ENCODE measurements at places on chromosomes 13 and 19. TPM values are rescaled to one million over a fixed set of nuclear protein-coding genes. Genes with fewer than 3 reads are reported as not detected.

GRCh38 chr13:23563085-23563845 is 6.9 kb upstream of the TNFRSF19 start:
- no peak for DNase-seq

GRCh38 chr19:13817615-13818371 is 22.6 kb downstream of the ZSWIM4 start:
- DNase-seq = no peak

LYL1 gene
- total RNA-seq = 4.8 TPM

THSD8 gene
- total RNA-seq = not detected

- no peak for DNase-seq
These were observed 279.5 kb upstream of the PCDH20 start for GRCh38 chr13:61695147-61695546.

DNA sequence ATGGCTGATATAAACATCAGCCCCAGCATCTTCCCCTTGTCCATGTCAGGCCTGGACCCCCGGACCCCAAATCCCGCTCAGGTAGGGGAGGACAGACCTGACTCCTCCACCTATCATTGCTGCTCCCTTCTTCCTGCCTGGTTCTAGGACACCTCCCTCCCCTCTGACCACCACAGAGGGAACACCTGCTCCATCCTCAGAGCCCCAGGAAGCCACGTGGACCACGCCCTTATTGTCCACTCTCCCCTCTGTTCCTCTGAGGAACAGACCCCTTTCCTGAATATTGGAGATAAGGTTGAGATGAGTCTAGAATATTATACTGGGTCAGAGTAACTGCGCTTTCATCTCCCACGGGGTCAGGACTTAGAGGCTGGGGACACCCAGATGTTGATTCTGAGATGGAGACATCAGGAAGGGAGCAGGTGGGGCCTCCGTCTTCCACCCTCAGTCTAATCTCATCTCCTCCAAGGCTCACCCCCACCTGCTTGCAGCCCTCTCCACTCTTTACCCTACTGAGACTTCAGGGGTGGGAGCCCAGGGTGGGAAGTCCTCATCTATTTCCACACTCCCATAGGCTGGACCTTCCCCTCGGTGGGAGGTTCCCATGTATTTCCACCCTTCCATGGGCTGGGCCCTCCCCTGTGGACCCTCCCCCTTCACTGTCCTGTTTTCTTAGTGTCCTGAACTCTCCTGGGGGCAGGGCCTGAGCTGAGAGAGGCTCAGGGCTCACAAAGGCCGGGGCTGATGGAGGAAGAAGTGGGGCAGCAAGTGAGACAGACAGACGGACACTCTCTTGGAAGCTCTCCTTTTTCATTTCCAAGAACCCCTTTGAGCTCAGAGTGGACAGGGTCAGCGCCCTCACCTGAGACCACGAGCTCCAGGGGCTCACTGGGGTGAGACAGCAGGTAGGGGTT is 2.7 kb downstream of the LILRA4 start:
- DNase-seq = no peak

- DNase-seq = no peak
These were observed 61.1 kb downstream of the SACS start for GRCh38 chr13:23372264-23372906.

DNA sequence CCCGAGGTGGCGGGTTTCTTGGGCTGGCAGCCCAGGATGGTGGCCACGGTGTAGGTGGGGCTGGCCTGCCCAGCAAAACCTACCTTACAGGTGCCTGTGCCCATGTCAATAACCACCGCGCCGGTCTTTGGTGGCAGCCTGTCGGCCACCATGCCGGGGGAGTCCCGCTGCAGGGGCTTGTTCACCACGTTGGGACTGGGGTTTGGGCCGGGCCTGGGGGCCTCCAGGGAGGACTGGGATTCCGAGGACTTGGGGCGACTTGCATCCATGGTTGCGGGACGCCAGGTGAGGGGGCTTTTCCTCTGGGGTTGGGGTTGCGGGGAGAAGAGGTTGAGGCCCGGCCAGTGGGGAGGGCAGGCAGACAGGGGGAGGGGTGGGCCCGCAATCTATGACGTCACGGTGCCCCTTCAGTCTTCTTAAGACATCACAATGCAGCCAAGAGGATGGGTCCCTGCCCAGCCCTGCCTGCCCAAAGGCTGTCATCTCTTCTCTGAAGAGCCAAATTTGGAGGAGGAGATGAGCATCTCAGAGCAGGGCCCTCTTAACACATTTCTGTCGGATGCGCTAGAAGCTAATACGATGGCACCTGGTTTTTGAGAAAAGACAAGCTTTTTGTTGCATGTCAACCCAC is at the start of gene ACTL9:
ACTL9 (minus strand) TSS at position 363 of the 631 bp plus-strand sequence; CDS start at position 269, 94 bp downstream.
- DNase-seq = no peak

IRS2 gene
- total RNA-seq = 6.5 TPM

RNF225 gene
- total RNA-seq = not detected

- no peak for DNase-seq
These were observed 21.1 kb upstream of the NDUFS7 start for GRCh38 chr19:1362387-1363257.

SYT3 gene
- total RNA-seq = 0.16 TPM

MUC16 gene
- total RNA-seq = under 0.01 TPM

- no peak for DNase-seq
These were observed 141.9 kb upstream of the SPACA7 start for GRCh38 chr13:112234131-112234875.

DNA sequence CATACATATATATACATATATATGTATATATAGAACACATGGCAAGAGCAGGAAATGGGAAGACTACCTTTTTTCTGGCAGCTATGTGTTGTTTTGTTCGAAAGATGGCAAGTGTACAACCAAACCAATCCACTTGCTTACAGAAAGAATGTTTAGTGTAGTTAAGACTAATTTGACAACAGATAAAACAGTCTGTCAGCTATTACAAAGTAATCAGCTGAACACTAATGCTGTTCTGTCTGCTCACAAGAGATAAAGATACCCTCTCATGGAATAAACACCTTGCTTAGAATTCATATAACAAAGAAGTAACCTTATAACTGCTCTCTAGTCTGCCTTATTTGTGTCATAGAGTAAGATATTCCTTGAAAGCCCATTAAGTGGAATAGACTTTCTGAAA is 858 bp upstream of the KCNRG start:
- DNase-seq = no peak

DNA sequence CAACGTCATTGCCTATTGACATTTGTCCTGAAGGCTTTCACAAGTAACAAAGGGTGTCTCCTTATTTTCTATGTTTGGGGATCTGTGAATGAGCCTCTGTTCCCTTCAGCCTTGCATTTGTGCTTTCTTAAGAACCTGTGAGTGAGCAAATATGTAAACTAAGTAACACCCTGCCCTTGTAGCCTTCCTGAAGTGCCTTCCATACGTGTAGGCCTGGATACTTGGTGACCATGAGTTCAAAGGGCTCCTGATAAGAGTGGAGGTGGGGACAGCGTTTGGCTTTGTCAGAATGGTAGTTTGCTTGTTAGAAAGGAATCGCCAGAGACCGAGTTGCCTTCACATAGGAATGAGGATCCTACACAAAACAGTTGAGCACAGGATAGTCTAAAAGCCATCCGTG is 14.5 kb upstream of the CCDC97 start:
- no peak for DNase-seq

DNA sequence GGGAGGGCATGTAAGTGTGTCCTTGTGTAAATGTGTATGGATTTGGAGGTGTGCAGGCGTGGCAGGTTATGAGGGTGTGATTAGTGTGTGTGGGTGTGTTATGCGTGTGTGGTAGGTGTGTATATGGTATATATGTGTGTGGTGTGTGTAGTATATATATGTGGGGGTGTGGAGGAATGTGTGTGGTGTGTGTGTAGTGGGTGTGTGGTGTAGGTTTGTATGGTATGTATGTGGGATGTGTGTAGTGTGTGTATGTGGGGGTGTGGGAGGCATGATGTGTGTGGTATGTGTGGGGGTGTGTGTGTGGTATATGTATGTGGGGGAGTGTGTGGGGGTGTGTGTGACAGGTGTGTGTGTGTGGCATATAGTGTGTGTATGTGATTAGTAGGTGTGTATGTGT is 104.2 kb downstream of the SLC7A1 start:
- no peak for DNase-seq

DNA sequence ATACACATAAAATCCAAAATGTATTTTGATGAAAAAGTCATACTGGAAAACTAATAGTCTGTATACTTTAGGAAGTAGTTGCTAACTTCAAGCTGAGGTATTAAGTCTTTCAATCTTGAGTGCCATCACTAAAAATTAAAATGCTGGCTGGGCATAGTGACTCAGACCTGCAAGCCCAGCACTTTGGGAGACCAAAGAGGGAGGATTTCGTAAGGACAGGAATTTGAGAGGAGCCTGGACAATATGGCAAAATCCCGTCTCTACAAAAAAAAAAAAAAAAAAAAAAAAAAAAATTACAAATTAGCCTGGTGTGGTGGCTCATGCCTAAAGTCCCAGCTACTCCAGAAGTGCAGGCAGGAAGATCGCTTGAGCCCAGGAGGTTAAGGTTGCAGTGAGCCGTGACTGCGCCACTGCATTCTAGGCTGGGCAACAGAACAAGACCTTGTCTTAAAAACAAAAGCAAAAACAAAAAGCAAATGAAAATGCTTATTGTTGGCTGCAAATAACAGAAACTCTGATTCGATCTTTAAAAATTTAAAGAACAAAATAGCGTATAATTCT is 1994.2 kb upstream of the PCDH20 start:
- no peak for DNase-seq

- no peak for DNase-seq
These were observed 527.1 kb downstream of the UQCRFS1 start for GRCh38 chr19:28685802-28686201.
